ENCODE measurements at places on chromosomes 7 and 10.

DNA sequence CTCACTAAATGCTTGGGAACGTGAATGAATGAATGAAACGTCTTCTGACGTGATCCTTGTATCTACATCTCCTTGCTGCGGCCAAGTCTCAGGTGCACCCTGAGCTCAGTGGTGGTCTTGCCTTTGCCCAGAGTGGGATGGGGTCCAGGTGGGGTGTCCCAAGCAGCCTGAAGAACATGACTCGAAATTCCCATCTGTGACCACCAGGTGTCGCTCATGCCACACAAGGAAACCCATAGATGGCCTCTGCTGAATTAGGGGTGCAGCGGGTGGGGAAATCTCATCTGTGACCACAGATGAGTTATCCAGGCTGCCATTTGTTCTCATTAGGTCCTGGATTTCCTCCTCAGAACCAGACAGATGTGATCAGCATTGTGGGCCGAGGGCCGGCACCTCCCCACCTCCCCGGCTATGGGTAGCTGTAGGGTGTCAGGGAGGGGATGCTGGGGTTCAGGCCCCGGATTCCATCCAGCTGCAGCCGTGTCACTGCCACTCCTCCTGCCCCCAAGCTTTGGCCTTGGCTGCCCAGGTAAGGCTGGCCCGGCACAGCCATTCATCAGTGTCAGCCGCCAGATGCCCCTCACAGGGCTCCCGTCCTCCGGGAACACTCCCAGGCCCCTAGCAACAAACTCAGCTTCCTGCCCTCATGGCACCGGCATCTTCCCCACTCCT lies 21.0 kb upstream of the GNA12 start:
- DNase-seq = peak; percentile 88

DNA sequence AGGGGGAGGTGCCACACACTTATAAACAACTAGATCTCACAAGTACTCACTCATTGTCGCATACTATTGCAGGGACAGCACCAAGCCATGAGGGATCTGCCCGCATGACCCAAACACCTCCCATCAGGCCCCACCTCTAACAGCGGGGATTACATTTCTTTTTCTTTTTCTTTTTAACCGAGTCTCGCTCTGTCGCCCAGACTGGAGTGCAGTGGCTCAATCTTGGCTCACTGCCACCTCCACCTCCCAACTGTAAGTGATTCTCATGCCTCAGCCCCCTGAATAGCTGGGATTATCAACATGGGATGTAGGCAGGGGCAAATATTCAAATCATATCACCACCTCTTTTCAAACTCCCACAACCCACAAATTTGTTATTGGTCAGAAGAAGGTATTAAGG lies 76.7 kb downstream of the SKAP2 start:
- DNase-seq = no peak

DNA sequence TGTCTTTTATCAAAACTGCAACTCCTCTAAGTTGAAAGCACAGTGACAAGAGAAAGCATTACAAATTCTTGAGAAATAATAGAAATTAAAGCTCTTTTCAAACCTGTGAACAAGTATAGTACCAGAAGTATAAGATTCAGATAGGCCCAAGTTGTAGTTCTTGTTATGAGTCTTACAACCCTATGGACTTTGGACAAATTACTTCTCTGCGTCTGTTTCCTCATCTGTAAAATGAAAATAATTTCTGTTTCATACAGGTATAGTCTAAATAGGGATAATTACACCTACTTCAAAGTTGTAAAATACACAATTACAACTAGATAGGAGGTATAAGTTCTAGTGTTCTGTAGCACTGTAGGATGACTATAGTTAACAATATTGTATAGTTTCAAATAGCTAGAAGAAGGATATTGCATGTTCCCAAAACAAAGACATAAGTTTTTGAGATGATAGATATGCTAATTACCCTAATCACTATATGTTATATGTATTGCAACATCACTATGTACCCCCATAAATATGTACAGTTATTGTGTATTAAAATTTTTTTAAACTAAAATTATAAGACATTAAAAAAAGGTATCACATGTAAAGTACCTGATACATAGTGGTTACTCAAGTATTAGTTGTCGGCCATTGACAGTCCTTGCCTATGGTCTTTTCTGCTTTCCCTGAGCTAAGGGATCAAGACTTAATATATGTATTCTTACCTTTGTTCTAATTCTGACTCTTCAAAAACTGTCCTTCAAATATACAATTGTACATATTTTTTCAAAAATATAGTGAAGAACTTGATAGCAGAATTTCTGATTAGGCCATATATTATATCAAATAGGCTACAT lies 1.8 kb upstream of the WASL start:
- no peak for DNase-seq

- no peak for DNase-seq
Observed at GRCh38 chr10:14812271-14812670, 25.6 kb downstream of the CDNF start.

- DNase-seq = no peak
Observed at GRCh38 chr10:110506448-110506847, 8.7 kb downstream of the DUSP5 start.

DNA sequence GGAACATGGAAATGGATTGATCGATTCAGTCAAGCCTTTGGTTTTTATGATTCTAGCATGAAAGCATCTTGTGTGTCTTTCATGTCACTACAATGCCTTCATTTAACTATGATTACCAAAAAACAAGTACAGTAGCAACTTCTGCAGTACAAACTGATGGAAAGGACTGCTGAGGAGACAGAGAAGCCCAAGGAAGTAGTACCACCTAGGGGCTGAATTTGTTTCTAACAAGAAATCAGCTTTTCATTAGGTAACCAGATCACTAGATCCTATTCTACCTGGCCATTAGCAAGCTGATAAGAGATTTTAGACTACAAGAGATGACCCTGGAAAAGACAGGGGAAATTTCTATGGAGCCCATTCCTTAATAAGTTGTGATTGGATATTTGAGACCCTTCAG lies 3.2 kb upstream of the IFIT1 start:
- DNase-seq = no peak

- DNase-seq = no peak
Observed at GRCh38 chr10:27390681-27391080, 113.4 kb upstream of the RAB18 start.

- no peak for DNase-seq
Observed at GRCh38 chr7:150745086-150745485, 7.9 kb downstream of the GIMAP5 start.

DNA sequence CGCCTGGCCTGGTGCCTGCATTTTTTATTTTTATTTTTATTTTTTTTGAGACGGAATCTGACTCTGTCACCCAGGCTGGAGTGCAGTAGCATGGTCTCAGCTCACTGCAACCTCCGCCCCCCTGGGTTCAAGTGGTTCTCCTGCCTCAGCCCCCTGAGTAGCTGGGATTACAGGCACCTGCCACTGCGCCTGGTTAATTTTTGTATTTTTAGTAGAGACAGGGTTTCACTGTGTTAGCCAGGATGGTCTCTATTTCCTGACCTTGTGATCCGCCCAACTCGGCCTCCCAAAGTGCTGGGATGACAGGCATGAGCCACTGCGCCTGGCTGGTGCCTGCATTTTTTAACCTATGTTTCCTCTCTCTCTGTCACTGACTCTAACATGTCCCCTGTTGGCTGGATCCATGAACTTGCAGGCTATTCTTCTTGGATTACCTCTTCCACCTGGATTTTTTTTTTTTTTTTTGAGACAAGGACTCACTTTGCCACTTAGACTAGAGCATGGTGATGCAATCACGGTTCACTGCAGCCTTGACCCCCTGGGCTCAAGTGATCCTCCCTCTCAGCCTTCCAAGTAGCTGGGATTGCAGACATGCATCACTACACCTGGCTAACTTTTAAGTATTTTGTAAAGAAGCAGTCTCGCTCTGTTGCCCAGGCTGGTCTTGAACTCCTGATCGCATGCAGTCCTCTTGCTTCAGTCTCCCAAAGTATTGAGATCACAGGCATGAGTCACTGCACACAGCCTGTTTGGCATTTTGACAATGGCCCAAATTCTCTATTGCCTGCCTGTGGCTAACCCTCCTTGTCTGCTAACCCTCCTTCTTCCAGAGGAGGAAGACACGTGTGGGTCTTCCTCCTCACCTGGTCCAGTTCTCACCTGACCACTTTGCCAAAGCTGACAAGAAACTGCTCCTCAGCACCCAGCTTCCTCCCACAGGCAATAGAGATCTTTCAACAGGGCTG lies 23.0 kb upstream of the PRPF18 start:
- DNase-seq = no peak

GRCh38 chr7:128041203-128041602 lies 10.0 kb upstream of the LRRC4 start:
- no peak for DNase-seq

GRCh38 chr7:65404020-65404419 lies 30.4 kb downstream of the ZNF92 start:
- peak; percentile 46 for DNase-seq

GRCh38 chr7:29281782-29282541 lies 87.4 kb downstream of the CHN2 start:
- DNase-seq = peak; percentile 60
